ENCODE measurements at places on chromosomes 1 and 21.
A peak's percentile ranks its signal among the peaks of the same experiment; 100 is the strongest.

- no peak for DNase-seq
Observed at GRCh38 chr1:10663678-10664035, 132.8 kb downstream of the CASZ1 start.

GRCh38 chr1:79193211-79194079, 186.9 kb upstream of the ADGRL4 start:
- DNase-seq: no peak

GRCh38 chr1:241215203-241215602, 141.8 kb downstream of the RGS7 start:
- no peak for DNase-seq

GRCh38 chr1:230175163-230175747, 108.2 kb downstream of the GALNT2 start:
- DNase-seq: no peak

DNA sequence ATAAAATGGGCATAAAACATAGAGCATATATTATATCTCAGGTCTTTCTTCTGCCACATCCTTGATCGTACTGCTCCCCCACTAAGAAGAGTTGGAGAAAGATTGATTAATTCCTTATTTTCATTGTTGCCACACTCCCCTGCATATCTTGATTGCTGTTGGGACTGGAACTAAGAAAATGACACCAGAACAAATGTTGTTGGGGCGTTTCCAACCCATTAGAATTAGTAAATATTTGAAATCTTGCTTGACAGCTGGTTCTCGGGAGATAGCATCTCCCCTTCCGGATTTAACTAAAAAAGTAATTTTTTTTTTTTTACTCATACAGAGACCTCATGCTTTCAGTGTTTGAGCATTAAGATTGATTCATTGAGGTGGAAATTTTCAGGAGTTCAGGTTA, 493.0 kb upstream of the PLXNA2 start:
- DNase-seq: no peak

GRCh38 chr1:65311760-65312159, 2.4 kb downstream of the DNAJC6 start:
- no peak for DNase-seq

DNA sequence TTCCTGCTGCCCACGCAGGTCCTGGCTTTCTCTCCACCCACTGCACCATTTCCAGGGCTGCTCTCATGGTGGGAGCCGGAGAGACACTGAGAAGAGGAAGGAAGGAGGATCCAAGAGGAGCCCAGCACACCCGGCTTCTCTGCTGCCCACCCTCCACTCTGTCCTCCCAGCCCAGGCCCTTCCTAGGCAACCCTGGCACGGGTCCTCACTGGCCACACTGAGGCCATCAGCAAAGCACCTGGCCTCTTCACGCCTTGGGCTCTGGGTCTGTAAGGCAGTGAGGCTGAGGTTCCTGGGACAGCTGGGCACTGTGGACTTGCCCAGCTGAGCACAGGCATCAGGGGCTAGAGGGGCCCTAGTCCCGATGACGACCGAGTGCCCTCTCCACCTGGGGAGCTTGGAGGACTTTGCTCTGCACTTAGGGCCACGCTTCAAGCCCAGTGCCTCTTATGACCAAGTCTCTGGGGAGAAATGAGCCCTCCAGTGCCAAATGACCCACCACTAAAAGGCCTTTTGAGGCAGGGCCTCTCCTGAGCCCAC, 43.1 kb downstream of the PDE9A start:
- no peak for DNase-seq

DNA sequence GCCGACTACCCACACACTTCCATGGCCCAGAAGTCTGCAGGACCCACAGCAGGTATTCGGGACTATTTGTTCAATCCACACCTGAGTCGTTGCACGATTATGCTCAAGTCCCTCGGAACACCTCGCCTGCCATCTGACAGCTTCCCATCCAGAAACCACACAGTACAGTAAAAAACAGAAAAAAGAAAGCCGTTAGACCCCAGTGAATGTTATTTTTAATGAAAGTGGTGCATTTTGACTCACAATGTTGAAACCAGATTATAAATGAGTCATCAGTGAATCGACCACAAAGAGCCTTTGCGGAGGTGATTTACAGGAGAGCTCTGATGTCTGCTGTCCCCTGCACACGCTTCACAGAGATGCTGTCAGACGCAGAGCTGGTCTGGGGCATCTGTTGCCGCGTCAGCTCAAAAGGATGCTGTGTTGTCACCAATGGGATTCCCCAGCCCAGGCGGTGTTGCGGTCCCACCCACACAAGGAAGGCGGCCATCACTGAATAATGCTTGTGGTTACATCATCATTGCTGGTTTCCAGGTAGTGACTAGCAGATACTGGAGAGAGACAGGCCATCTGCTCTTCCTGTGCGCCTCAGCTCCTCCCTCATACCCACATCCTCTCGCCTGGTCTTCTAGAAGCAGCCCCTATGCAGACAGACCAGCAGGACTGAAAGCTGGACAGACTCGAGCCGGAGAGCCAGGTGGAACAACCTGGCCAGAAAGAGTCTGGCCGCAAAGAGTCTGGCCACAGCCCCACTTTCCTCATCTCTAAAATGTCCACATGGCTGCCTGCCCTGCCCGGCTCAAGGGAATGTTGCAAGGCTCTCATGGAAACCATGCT, 116.8 kb downstream of the TOMM20 start:
- peak; percentile 100 for DNase-seq

- DNase-seq: no peak
Observed at GRCh38 chr1:41648230-41648629, 163.7 kb upstream of the EDN2 start.

DNA sequence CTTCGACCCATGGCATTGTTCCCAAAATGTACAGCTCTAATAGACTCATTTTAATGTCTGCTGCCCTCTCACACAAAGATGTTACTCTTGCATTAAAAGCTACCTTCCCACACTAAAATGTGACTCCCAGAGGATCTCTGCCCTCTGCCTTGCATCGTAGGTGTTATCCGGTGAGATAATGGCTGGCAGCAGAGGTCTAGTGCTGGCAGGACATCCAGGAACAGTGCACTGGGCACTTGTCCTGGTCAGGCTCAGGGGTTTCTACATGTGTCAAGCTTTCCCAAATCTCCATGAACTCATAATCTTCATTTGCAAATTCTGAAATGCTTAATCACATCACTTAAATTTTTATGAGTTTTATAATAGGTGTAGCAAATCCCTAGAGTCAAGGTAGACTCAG, 310.6 kb downstream of the LRRIQ3 start:
- DNase-seq: no peak

GRCh38 chr1:234250747-234251146, 122.5 kb upstream of the COA6 start:
- no peak for DNase-seq

GRCh38 chr1:28833381-28833780, 21.4 kb downstream of the OPRD1 start:
- no peak for DNase-seq

- no peak for DNase-seq
Observed at GRCh38 chr1:29811247-29811646, 574.9 kb downstream of the PTPRU start.

- DNase-seq: no peak
Observed at GRCh38 chr1:3028531-3029282, 7.4 kb downstream of the ACTRT2 start.

DNA sequence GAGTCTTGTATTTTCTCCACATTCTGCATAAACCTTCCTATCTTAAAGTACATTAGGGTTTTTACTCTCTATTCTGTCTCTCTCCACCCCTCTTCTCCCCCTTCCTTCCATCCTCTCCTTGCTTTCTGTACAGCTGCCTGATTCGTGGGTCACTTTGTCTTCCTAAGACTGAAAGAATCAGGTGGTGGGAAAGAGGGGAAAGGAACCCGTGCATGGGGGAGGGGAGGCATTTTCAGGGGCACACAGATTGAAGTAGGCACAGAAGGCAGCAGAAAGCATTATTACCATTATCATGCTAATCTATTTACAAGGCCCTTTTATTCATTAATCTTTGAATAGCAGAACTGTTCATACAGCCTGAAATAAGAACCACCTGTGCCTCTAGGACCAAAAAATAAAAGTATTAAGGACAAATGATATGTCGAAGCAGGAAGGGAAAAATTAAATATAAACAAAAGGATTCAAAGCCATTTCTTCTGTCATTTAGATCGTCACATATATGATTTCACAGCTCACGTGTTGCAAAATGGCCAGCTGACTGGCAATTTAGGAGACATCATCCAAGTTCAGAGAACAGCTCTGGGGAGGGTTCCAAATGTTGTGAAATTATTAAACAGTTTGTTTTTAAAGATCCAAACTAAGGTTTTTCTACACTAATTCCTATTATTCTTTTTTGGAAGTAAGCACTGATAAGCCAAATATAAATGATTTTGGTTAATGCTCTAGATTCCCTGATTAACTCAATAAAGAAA, 154.6 kb downstream of the PBX1 start:
- DNase-seq: peak; percentile 7

DNA sequence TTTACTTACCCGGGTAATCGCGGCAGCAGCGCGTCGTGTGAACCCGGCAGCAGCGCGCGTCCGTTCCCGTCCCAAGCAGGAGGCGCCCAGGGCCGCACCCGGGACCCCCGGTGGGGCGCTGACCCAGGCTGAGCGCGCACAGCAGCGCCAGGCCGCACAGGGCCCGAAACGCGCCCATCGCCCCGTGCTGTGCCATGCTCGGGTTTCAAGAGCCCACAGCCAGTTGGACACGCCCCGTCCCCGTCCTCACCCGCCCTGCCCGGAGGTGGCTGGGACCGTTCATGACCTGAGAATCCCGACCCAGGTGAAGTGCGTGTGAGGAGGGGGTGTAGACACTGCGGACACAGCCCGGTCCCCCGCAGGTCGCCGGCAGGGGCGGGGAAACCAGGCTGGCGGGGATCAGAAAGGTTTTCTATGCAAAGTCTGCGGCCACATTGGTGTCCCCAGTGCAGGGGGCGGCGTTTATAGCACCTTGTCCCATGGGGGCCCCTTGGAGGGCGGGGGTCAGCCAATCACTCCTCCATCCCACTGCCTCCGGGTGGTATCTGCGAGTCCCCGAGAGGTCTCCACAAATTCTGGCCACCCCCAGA, at the start of gene TNFRSF18:
Gene TNFRSF18, minus strand, starts transcription at position 217 of the 590 bp plus-strand sequence. Its CDS starts 21 bp downstream, at position 196.
- DNase-seq: no peak

- DNase-seq: no peak
Observed at GRCh38 chr1:160658814-160659193, 12.0 kb upstream of the SLAMF1 start.

GRCh38 chr1:229432116-229432461, 1.8 kb downstream of the ACTA1 start:
- no peak for DNase-seq

DNA sequence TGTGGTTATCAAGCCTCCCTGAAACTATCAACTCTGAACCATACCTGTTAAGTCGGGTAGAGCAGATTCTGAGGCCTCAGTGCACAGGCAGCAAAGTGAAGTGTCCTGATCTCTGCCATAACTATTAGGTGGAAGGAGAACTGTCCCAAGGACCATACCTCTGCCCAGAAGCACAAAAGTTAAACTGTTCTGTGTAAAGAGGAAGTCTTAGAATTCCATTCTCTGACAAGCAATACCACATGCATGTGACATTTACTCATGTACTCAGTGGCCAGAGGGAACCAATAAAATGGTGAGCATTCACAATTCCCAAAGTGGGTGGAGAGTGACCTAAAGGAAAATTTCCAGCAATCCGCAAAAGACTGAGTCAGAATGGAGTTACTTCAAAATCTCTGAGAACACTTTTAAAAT, 61.0 kb downstream of the TOR3A start:
- DNase-seq: peak; percentile 49

- DNase-seq: no peak
Observed at GRCh38 chr1:3133686-3134085, 64.7 kb downstream of the PRDM16 start.

- DNase-seq: no peak
Observed at GRCh38 chr1:219171192-219171935, 2.3 kb upstream of the LYPLAL1 start.

GRCh38 chr1:36481091-36481490, 1.6 kb downstream of the CSF3R start:
- DNase-seq: no peak

Measured in CD14-positive monocyte (primary cell).